Muscle of back (tissue), 13 donors: ENCODE measurements at places on chromosomes 16 and 17. TPM values are rescaled to one million over a fixed set of nuclear protein-coding genes. Genes with fewer than 3 reads are reported as not detected.
A peak's percentile ranks its signal among the peaks of the same experiment; 100 is the strongest.

The CACNG3 gene
- not detected for polyA plus RNA-seq

- no peak for DNase-seq
These were observed 21.6 kb downstream of the TK2 start for GRCh38 chr16:66528294-66528693.

- no peak for DNase-seq
These were observed at the start of gene SMTNL2 for GRCh38 chr17:4584101-4584916. Gene SMTNL2 (plus strand): TSS chr17:4584529. CDS start chr17:4584606, 77 bp downstream.

The NPIPB6 gene
- polyA plus RNA-seq: 1.9 TPM

DNA sequence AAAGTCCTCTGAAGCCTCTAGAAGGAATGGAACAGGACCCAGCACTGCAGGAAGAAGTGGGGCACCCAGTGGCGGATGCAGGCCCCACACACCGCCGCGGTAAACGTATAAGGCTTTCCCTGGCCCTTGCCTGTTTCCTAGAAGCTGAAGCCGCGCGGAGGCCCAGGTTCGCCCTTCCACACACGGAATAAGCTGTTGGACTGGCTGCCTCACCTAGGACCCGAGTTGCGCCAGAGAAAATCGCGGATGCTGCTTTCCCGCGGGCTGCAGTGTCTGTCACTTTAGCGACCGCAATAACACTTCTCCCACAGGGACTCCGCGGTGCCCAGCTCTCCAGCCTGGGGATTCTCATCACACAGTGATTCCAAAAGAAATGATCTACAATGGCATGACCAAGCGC is 1736.9 kb downstream of the TP53TG3F start:
- no peak for DNase-seq

The MT1B gene
- polyA plus RNA-seq: not detected

- DNase-seq: no peak
These were observed 4.3 kb downstream of the DOC2B start for GRCh38 chr17:177155-177554.

- DNase-seq: peak; percentile 49
These were observed 127.9 kb upstream of the CDH11 start for GRCh38 chr16:65249768-65250167.

GRCh38 chr17:75557075-75557851 is 30.3 kb upstream of the MYO15B start:
- peak; percentile 41 for DNase-seq

GRCh38 chr17:60652454-60653247 is 25.0 kb upstream of the BCAS3 start:
- no peak for DNase-seq

The OVCA2 gene
- 9.5 TPM for polyA plus RNA-seq

DNA sequence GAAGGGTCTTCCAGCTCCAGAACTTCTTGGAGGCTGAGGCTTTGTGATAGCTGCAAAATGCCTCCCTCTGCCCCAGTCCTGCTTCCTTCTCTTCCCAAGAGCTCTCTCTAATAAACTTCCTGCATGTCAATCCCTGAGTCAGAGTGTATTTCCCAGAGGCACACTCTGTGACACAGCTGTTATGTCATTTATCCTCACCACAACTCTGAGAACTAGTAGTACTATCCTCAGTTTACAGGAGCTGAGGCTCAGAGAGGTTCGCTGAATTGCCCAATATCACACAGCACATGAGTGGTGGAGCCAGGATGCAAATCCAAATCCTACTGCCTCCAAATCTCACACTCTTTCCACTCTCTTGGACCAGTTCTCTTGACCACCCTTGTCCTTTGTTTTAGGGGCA is 20.0 kb downstream of the UNC45B start:
- no peak for DNase-seq
